ENCODE measurements at places on chromosomes 2 and 18.

DNA sequence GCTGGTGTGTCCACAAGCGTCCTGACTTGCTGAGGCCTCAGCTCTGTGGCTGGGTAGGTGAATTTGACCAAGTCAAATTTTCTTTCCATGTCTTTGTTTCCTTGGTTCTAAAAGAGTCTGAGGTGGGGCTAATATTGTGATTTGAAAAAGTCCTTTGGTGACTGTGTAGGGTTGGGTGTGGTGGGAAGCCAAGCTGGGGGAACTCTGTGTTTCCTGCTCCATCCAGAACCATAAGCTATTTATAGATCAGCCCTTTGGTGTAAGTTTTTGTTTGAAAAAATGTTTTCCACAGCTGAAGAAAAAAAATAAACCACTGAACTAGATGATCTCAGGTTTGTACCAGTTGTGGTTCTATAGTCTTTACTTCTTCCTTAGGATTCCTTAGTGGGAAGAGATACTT lies 462.7 kb downstream of the TGIF1 start:
- DNase-seq, result no peak

DNA sequence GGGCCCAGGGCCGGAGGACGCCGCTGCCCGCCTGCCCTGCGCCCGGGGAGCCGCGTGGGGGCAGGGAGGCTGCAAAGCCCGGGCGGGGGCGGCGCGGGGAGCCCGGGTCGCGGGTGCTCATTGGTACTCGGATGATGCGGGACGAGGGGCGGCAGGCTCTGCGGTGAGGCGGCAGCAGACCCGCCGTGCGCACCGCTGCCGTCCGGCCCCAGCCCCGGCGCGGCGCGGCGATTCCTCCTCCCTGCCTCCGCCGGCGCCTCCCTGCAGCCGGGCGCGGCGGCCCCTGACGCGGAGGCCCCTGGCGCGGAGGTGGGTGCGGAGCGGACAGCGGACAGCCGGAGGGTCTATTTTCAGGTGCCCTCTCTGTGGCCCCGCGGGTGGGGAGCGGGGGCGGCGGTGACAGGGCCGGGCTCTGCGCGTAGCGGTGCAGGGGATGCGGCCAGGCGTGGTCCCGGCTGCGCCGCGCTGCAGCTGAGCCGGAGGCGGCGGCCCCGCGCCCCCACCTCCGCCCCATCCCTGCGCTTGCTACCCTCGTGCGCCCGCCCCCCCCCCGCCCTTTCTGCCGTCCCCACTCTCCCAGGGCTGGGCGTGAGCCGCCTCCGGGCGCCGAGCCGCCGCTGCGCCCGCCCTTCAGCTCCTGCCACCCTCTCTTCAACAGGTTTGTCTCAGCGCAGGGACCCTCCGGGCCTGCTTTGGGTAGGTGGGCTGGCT lies 640 bp downstream of the SPTBN1 start:
- peak; percentile 55 for DNase-seq

DNA sequence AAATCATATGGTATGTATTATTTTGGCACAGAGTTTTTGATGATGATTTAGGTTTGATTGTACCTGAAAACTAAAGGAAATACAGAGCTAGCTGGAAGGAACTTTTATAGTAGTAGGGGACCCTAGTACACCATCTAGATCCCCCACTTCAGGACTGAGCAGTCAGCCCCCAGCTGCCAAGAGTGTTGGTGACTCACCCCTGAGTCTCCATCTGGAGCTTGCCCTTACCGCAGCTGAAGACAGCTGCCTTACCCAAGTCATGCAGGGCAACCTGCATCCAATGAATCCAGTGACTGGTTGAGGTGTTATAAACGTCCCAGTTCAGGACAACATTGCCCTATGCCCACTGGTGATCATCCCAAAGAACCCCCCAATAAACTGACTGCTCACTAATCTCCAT lies 15.3 kb downstream of the PMS1 start:
- DNase-seq, result no peak

GRCh38 chr2:238061315-238062202 lies 758 bp downstream of the SCLY start:
- DNase-seq, result no peak

DNA sequence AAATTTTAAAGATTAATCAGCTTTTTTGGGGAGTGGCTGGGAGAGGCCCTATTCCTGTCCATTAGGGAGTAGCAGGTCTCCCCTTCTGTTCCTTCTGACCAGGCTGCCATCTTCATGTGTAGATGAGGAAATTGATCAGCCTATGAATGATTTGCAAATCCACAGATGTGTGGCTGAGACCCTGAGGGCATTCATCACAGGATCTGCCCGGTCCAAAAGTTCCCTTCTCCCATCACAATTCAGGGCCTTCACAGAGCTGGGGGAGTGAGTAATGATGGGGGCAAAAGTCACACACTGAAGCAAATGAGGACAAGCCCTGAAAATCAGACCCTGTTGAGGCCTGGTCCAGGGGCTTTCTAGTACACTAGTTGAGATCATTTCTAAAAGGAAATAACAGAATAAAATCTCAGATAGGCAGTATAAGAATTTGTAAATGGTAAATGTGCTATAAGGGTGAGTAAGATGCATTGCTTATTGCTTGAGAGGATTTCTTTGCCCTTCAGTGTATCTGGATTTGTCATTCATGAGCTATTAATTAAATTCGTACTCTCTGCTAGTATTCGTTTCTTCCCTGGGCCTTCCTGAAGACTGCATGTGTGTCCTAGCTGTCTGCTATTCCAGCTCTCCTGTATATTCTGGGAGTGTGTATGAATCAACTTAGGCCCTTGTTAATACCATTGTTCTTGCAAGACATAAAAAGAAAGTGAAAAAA lies 53.2 kb downstream of the SETBP1 start:
- DNase-seq, result no peak

GRCh38 chr2:71856773-71857525 lies 290.7 kb downstream of the CYP26B1 start:
- DNase-seq, result no peak

DNA sequence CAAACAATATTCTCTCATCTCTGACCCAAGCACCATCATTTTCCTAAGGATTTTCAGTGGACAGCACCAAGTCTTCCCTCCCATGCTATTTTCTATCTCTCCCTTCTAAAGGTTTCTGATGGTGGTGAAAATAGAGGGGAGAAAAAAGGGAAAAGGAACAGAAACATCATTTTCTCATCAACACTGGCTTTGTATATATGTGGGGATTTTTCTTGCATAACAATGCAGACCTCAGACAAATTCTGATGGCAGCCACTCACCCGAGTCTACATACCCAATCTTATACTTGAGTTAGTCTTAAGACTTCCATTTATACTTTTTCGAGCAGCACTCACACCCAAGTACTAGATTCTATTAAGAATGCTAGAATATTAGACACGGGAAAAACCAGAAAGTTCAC lies 95.8 kb downstream of the TMEM163 start:
- peak; percentile 19 for DNase-seq

GRCh38 chr2:105873281-105873680 lies 128.6 kb downstream of the NCK2 start:
- DNase-seq, result no peak

DNA sequence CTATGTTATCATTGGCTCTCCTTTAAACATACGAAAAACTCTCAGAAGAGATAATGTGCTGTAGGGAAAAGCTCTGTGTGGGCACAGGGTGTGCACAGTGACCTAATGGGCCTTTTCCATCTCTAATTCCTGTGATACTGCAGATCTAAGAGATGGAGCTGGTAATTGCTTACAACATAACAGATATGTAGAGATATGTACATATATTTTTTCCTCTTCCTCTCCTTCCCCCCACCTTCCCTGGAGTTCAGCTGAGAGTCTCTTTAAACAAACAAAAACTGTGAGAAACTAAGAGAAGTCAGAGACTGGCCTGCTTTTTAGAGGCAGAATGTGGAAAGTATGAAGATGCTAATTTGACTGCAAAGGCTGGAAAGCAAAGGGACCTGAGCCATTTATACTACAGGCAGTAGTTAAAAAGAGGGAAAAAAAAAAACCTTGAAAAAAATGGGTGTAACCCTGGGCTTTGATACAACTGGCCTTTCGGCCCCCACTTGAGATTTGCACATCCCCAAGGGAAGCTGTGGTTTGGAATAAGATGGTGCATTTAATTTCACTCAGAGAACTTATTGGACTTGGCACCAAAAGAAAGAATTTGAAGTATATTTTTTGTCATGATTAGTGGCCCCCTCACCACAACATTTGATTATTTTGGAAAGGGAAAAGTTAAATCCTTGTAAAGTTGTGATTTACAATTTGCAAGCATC lies 502.2 kb upstream of the ZEB2 start:
- DNase-seq, result no peak

- no peak for DNase-seq
Observed at GRCh38 chr18:76673281-76674185, 148.8 kb upstream of the ZNF236 start.

DNA sequence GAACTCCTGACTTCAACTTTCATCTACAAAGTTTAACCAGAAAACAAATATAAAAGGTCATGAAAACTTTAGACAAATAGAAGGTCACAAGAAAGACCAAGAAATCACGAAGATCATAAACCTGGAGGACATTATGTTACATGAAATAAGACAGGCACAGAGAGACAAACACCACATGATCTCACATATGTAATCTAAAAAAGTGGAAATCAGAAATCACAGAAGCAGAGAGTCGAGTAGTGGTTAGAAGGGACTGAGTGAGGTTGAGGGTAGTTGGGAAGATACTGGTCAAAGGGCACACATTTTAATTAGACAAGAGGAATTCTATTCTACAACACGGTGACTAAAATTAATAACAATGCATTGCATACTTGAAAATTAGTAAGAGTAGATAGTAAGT lies 1.4 kb downstream of the GCFC2 start:
- DNase-seq, result no peak
